ENCODE measurements at places on chromosomes 3 and 15.

DNA sequence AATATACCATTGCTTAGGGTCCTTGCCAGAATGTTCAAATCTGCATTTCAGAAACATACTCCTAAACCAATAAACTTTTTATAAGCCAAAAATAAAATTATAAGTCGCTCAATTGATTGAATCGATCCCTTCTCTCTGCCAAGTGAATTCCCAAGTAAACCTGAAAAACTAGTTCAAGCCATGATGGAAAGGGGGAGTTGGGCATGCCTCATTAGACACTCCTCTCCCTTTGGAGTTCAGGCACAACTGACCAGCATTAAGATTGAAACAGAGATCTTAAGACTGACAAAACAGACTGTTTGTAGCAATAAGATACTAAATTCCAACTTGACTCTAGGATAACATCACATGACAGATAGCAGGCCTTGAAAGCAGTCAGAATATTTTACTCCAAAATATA, 113.7 kb upstream of the RASGRP1 start:
- no peak for DNase-seq

- DNase-seq, result no peak
Measured at GRCh38 chr3:161305095-161305991, 66.0 kb downstream of the SPTSSB start.

DNA sequence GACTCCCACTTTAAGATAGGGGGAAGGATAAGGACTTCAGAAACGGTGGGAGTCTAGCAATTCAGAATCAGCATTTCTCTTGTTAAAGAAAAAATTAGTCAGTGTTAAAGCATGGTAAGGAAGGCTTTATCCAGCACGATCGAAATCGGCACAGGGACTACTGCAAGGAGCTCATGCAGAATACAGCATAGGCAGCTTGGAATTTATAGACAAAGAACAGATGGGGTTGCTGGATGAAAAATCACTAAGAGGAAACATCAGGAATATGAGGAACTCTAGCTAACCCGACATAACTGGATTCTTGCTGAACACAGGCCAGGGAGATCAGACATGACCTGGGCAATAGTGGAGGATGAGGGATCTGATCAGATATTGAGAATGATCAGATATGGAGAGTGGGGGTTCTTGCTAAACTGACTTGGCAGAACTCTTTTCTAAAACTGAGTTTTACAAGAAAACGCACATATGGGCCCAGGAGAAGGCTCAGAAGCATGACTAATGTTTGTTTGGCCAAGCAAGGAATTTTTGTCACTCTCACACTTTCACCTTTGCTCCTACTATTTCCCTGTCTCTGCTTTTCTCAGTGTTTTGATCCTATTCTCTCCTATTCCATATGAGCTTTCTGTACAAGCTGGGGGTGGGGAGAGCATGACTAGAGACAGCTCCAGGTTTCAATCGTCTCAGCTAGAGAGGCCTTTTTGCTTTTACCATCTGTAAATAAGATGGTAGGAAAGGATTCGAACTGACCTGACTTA, 3.9 kb upstream of the PLCH1 start:
- no peak for DNase-seq

DNA sequence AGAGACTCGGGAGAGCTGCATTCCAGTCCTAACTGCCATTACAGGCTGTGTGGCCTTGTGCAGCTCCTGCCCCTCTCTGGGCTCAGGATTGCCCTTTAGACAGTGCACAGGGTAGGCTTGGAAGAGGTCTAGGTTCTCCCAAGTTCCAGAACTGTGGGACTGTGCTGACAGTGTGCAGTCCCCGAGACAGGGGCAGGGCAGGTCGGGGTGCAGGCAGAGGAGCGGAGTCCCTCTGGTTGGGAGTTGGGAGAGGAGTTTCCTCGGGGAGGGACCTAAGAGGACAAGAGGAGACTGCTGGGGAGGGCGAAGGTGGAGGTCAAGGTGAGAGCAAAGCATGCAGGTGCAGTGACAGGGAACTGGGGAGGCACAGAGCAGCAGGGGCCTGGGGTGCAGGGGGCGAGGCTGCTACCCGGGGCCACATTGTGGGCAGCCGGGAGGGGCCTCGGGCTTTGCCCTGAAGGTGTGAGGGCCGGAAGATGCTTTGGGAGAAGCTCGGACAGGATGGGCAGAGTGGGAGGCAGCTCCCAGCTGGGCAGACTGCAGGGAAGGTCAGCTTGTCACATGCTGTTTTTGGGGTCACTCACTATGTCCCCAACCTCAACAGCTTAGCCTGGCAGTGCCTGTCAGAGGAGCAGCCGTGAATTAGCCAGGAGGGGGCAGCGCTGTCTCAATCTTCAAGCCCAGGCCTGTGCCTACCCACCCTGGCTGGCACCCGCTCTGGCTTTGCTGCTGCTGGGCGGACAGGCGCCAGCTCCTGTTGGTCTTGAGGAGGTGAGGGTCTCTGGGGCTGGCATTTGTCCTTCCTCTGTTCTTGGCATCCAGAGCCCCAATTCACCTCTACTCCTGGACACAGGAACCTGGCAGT, 15.4 kb upstream of the CSPG4 start:
- DNase-seq, result peak; percentile 48
